Adrenal gland (tissue), 19 donors: ENCODE measurements at places on chromosomes 7 and 10. TPM values are rescaled to one million over a fixed set of nuclear protein-coding genes. Genes with fewer than 3 reads are reported as not detected.
A peak's percentile ranks its signal among the peaks of the same experiment; 100 is the strongest.

C10orf53 gene
- total RNA-seq: not detected

TUBAL3 gene
- total RNA-seq: not detected

DNA sequence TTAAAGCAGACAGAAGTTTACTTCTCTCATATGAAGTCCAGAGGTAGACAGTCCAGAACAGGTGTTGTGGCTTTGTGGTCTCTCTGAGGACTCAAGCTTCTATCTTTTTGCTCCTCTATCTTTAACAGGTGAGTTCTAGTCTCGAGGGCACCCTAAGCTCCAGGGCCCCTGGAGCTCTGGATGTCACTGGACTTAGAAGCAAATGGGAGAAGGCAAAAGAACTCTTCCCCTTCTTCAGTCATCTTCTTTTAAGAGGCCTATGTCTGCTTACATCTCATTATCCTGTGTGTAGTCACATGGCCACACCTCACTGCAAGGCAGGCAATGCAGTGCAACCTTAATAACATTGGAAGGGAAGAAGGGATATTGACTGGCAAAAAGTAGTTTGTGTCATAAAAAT is 61.6 kb downstream of the ADCYAP1R1 start:
- DNase-seq: no peak

OLAH gene
- 0.24 TPM for total RNA-seq

ACTL6B gene
- total RNA-seq: not detected

DNA sequence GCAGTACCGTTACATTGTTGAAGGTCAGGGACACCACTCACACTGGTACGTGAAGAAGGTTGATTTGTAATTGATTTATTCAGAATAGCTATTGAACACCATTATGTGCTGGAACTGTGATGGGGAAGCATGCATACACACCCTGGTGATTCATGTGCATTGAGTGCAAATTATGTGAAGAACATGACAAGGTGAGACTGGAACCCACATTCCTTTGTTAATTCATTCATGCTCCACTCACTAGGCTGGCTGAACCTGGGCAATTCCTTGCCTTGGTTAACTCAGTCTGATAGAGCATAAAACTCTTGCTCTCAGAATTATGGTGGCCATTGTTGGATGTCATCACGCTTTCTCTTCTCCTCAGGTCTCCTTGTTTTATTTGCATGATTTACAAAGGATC is 67.3 kb upstream of the TPK1 start:
- DNase-seq: no peak

GRCh38 chr7:54596747-54597146 is 54.6 kb downstream of the VSTM2A start:
- no peak for DNase-seq

GRCh38 chr7:124031919-124032318 is 948 bp downstream of the TMEM229A start:
- no peak for DNase-seq

DNA sequence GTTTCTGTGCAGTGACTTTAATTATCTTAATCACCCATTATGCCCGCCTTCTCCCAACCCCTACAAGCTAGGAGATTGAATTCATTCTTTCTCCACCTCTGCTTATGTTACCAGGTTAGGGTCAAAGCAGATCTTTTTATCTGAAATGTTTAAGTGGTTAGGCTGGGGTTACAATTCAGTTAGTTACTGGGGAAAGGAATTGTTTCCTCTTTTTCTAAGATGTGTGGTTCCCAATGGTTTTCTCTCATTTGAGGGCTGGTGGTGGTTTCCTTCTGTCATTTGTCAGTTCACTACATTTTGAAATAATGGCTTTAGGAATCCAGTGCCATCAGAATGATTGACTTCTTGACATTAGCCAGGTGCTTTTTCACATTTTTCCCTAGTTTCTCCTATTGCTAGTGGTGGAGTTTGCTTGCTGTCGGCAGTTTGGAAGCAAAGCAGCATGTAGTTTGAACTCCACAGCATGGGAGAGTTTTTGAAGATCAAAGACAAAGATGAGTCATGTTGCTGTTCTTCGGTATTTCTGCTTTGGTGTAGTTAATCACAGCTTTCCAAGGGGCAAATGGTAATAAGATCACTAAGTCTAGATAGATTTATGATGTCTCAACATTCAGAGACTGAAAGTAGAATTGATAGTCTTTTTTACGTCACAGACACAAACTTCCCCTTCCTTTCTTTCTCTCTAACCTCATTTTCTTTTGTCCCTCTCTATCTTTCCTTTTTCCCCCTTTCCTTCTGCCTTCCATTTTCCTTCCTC is 168.2 kb downstream of the SND1 start:
- no peak for DNase-seq

DNA sequence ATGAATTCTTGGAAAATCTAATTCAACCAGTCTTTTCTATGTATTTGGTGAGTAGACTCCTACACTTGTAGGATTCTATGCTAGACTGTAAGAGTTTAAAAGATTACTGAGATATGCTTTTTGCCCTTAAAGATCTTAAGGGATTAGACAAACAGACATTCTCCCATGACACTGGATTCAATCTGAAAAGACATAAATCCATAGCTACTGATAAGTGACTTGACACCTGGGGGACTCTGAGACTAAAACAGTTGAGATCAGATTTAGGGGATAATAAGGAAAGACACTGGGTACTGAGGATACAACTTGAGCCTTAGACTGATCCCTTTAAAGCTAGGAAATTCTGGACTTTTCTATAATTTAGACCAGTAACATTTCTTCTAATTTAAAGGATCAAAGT is 1233.4 kb downstream of the XPNPEP1 start:
- DNase-seq: no peak

GPNMB gene
- total RNA-seq: 30.3 TPM

DNA sequence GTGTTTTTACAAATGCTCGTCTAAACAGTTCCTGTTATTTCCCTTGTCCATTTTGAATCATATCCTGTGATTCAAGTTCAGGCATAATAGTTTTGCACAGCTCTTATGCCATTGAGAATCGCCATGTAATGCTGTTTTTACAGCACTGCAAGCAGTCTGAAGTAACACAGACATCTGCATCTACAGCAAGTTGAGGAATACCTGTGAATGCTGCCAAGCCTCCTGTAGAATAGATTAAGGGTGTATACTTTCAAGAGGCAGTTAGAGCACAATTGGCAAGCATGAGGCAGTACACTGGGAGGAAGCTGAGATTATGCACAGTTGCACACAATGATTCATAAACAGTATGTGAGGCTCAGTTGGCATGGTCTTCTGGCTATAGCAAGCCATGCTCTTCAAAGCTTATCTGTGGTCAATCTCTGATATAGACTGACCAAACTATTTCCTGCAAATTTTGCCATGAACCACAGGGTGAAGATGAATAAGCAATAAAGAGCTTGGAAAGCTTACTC is 121.9 kb upstream of the AKR1E2 start:
- no peak for DNase-seq

GRCh38 chr7:100059251-100059739 is 9.7 kb downstream of the ZSCAN21 start:
- DNase-seq: no peak

DNA sequence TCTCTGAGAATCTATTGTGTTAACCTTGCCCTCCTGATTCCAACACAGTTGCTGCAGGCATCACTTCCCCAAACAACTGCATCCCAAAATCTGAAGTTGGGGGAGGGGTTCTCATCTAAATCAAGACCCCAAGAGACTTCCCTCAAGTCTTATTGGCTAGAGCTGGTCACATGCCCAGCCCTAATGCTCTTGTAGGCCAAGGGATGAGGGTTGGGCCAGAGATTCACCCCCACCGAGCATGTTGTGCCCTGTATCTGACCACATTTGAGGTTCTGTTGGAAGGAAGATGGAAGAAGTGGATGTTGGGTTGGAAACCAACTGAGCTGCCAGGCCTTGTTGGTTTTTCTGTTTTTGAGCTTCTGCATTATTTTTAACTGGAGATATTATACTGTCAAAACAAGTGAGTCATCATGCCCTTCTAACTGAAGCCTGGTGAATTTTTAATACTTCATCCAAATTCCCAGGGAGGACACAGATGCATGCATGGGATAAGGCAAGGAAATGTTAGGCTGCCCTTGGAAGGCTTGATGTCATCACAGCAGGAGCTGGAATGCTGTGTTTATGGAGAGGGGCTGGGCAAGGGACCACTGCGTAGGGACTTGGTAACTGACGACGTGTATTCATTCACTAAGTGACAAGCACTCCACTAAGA is 68.6 kb upstream of the CACUL1 start:
- peak; percentile 32 for DNase-seq

GRCh38 chr10:59711871-59712494 is 2.3 kb upstream of the SLC16A9 start:
- peak; percentile 48 for DNase-seq

- no peak for DNase-seq
Observed at GRCh38 chr7:151800861-151801260, 76.1 kb downstream of the PRKAG2 start.

CLCN1 gene
- not detected for total RNA-seq

DNA sequence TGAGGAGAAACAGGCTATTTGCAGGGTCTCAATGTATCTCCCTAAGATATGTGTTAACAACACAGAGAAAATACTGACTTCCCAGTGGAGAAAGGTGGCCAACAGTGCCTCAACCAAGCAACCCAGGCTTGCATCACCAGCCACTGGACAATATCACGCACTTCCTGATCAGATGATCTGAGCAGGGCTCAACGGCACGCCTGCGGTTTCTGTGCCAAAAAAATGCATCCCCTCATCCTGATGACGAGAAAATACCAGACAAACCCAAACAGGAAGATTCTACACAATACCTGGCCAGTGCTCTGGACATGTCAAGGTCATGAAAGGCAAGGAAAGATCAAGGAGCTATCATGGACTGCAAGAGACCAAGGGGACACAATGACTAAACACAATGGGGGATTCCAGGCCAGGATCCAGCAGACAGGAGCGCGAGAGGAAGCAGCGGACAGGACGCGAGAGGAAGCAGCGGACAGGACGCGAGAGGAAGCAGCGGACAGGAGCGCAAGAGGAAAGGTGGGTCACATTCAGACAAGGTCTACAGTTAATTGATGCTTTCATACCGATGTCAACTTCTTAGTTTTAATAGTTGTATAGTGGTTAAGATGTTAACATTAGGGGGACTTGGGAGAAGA is 51.1 kb downstream of the GNA12 start:
- no peak for DNase-seq

C10orf120 gene
- not detected for total RNA-seq

DNA sequence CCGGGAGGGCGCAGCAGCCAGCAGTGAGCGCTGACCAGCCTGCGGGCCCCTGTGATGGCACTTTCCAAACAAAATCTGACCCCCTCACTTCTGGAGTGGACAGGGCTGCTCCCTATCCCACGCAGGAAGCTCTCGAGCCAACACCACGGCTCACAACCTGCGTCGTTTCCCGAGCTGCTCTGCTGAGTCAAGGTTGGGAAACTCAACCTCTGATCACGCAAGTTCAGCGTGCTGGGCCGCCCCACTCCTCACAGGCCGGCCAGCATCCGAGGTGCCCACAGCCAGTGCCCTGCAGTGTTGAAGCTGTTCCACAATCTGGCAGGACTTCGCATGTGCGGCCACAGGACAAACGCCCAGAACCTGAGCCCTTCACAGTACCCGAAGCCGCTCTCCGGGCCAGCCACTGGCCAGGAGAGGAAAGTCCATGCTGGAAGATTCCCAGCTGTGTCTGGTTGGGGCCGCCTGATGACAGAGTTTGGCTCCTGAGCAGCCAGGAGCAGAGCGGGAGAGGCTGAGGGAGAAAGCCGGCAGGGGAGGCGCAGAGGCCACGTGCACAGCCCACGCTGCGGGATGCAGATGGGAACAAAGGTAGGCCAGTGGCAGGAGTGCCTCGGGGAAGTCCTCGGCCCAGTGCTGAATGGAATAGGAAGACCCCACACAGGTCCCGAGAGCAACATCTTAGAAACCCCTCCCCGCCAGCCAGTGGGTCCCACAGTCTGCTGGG is 263.3 kb upstream of the TCERG1L start:
- DNase-seq: no peak

MNX1 gene
- total RNA-seq: 0.11 TPM

GIMAP1 gene
- 2.4 TPM for total RNA-seq

EBLN1 gene
- not detected for total RNA-seq

DNA sequence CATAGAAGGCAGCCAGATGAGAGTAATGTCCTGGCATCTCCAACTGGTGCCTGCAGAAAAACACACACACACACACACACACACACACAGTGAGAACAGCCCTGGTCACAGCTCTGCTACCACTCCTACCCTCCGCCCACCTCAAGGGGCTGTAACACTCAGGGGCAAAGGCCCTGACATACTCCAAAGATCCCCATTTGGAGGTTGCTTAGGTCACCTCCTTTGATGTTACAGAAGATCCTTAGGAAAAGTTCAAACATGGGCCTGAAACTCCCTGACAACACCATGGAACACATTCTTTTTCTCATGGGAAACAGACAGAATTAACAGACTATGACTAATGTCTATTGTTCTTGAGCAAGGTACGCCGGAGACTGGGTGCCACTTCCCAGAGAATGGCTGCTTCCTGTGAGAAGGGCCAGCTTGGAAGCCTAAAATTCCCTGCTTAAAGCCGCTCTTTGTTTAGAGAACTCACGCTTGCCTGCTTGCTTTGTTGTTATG is 27.7 kb downstream of the DENND11 start:
- DNase-seq: peak; percentile 38

GPR15LG gene
- total RNA-seq: not detected

SFRP5 gene
- 2.3 TPM for total RNA-seq

DNA sequence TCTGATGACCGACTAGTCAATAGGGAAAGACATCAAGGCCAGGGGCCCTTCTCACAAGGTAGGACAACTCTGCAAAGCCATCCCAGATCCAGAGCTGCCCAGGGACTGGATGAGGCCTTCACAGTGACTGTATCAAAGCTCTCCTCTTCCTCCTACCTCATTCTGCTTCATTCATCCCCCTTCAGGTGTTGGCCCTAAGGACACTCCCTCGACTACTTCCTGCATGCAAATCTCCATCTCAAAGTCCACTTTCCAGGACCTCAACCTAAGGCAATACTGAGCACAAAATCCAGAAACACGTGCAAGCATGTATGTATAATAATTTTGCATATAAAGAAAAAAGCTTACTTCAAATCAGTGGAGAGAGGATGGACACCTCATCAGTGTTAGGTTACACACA is 25.1 kb downstream of the DPY19L1 start:
- no peak for DNase-seq
